ENCODE measurements at places on chromosomes 2 and 18. TPM values are rescaled to one million over a fixed set of nuclear protein-coding genes. Genes with fewer than 3 reads are reported as not detected.

The PROKR1 gene
- total RNA-seq, result not detected

The EVA1A gene
- total RNA-seq, result 48.0 TPM

The HOXD3 gene
- not detected for total RNA-seq

The EDAR gene
- total RNA-seq, result not detected

The REG1A gene
- not detected for total RNA-seq

Data from smooth muscle cell of the coronary artery (primary cell).